ENCODE measurements at places on chromosomes 1 and 21.

GRCh38 chr1:203072002-203072602 is 13.7 kb downstream of the MYOG start:
- no peak for DNase-seq

- no peak for DNase-seq
These were observed 130.4 kb downstream of the ATP1B1 start for GRCh38 chr1:169236880-169237279.

- DNase-seq: no peak
These were observed 98.3 kb downstream of the FAF1 start for GRCh38 chr1:50861772-50862171.

DNA sequence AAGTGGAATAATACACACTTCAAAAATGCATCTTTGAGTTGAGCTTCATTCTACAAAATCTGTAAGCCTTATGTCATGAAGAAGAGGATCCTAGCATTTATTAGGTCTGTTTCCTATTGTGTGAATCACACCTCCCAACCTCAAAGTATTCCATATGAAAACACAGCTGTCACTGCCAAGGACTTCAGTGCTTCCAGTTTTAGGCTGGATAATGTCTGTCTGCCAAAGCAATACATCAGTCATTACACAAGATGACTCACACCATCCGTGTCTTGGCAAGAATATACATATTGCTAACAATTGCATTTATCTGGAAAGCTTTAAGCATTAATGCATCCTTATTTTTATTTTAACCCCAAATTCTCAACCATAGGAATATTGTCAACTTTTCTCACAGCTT is 125.7 kb upstream of the TMPRSS15 start:
- DNase-seq: no peak

DNA sequence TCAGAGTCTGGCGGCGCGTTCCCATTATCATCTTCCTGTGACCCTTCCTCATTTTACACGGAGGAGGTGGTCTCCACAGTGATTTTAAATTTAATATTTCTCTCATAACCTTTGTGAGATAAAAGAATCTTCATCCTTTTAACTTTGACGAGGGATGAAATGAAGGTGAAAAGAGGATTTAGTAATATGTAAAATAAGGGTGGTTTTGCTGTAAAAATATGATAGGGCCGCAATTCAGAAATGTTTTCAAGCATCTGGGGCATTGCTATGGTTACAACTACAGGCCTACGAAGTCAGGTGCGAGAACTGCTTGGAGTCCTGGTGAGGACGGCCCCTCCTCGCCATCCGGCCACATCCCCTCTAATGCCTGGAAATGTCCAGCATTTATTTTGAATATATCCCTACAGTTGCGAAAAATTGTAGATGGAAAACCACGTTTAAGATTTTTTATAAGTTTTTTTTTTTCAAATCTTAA is 422 bp upstream of the RSBN1 start:
- DNase-seq: no peak

- DNase-seq: no peak
These were observed 1.7 kb downstream of the EXOC8 start for GRCh38 chr1:231335663-231336602.

- no peak for DNase-seq
These were observed 276.9 kb upstream of the ZRANB2 start for GRCh38 chr1:71357708-71358107.

GRCh38 chr1:115289940-115290339 is 48.1 kb downstream of the NGF start:
- no peak for DNase-seq

DNA sequence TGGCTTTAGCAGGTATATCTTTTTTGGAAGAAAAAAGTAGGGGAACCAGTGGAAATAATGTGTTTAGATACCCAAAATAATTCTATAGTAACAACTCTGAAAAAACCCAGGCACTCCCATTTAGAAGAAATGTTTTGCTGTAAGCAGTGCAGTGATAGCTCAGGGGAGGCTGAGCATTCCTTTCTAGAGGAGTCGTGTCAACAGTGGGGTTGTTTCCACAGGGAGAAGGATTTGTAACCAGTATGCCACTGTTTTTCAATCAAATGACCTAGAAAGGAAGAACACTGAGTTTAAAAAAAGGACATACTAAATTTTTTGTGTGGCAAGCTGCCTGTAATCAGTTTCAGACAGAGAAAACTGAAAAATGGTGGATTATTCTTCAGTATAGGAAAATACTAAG is 2.4 kb downstream of the PGD start:
- no peak for DNase-seq

DNA sequence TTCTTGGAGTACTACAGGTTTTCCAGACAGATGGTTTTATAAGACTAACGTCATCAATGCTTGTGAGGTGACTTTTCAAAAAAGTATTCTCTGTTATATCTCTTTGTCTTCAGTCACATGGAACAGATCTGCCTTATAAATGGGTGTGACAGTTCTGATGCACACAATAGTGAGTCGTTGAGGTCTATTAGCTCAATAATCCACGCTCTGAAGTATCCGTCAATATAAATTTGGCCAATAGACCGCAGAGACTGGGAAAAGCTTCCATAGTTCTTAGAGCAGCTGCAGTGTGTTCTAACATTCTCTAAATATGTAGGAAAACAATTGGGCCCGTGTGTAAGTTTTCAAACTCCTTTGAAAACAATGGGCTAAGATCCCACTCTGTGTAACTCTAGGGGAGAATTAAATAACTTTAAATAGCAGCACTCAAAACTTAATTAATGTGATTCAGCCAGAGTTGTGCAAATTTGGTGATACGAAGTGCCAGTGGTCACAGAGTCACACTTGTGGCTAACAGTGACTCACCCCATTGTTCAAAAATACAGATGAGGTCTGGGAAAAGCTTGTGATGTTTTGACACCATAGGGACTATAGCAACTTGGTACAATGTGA is 316.0 kb downstream of the LMO4 start:
- no peak for DNase-seq

GRCh38 chr1:192812420-192813209 is 3.8 kb downstream of the RGS2 start:
- no peak for DNase-seq

DNA sequence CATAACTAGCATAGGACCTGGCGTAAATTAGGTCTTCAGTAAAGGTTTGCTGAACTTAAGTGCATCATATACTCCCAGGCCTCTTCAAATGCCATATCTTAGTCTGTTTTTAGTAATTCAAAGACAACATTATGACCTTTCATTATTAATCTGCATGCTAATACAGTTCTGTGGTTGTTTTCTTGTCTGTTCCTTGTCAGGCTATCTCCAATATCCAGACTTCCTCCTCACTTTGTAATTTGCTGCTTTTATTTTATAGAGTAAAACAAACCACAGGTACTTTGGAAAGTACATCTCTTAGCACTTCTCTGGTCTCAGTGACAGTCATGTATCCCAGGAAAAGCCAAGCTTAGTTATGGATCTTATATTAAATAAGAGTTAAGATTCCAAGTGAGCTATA is 65.1 kb upstream of the BMP8A start:
- no peak for DNase-seq

- DNase-seq: no peak
These were observed 2.3 kb upstream of the CLEC20A start for GRCh38 chr1:178498896-178499675.

GRCh38 chr1:93844262-93845045 is 34.6 kb downstream of the DNTTIP2 start:
- peak; percentile 23 for DNase-seq

- no peak for DNase-seq
These were observed 44.3 kb downstream of the LHX9 start for GRCh38 chr1:197961449-197961848.

DNA sequence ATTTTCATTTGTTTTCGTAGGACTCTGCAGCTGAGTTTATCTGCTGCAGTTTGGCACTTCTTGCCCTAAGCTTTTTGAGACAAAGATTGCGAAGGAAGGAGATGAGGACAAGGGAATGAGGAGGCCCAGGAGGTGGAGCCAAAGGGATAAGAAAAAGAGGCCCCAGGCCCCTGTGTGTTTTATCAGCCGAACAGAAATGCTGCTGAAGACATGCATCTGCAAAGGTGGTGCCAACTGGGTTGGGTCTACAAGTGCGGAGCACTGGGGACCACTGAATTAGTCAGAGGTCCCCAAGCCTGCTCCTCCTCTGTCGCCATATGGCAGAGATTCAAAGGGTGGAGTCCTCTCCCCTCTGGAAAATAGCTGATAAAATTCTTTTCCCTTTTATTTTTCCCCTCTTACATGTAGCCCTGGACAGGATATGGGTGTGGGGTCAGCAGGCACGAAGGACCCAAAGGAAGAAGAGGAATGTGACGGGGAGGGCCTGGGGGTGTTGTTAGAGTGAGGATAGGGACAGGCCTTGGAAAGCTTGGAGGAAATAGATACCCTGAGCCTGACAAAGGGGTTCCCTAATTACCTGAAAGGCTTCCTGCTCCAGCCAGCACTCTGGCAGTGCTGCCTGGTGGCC is 2.7 kb downstream of the CD34 start:
- DNase-seq: no peak

- DNase-seq: no peak
These were observed 36.2 kb downstream of the UTP25 start for GRCh38 chr1:209863766-209864485.

DNA sequence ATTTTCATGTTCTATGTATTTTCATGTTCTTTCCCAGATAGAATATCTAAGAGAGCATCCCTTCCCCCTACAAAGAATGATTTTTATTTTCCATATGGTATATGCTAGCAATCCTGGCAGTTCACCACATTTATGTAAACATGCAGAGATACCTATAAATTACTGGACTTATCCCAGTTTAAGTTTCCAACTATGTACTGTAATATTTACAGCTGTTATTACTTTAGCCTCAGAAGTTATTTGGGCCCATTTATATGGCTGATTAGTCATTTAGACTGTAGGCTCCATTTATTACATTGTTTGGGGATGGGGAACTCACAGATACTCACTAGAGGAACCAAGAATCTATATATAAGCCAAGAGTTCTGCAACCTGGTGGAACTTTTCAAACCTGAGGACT is 84.8 kb upstream of the WARS2 start:
- DNase-seq: no peak

DNA sequence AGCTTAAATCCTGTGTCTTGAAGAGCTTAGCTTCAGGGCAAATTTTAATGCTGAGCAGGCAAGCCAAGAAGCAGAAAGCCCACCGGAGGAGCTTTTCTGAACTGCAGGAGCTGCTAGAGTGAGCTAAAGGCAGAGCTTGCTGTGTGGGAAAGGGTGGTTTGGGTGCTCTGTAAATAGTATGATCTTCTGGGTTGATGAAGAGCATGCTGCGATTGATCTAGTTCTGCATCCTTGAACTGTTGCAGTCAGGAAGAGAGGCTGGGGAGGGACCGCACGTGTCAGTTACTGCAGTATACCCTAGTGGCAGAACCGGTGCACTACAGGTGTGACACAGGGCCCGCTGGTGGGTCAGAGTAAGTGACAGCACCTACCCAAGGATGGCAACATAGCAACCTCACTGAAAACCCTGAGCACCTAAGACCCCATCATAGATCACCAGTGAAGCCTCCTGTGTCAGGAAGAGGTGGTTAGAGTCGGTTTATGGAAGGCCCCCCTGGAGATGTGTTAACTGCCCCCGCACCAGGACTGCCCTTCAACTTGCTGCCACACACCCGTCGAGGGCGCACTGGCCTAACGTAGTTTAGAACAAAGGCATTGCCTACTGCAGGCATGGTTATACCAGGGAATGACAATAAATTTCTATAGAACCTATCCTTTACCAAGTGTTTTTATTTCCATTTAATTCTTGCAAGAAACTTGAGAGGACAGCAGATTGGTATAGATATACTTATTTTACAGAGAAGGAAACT is 146.0 kb upstream of the KIAA0040 start:
- DNase-seq: peak; percentile 48

- no peak for DNase-seq
These were observed 108.6 kb upstream of the COP1 start for GRCh38 chr1:176315519-176316220.

- DNase-seq: no peak
These were observed 2.8 kb downstream of the DOP1B start for GRCh38 chr21:36159356-36159921.

DNA sequence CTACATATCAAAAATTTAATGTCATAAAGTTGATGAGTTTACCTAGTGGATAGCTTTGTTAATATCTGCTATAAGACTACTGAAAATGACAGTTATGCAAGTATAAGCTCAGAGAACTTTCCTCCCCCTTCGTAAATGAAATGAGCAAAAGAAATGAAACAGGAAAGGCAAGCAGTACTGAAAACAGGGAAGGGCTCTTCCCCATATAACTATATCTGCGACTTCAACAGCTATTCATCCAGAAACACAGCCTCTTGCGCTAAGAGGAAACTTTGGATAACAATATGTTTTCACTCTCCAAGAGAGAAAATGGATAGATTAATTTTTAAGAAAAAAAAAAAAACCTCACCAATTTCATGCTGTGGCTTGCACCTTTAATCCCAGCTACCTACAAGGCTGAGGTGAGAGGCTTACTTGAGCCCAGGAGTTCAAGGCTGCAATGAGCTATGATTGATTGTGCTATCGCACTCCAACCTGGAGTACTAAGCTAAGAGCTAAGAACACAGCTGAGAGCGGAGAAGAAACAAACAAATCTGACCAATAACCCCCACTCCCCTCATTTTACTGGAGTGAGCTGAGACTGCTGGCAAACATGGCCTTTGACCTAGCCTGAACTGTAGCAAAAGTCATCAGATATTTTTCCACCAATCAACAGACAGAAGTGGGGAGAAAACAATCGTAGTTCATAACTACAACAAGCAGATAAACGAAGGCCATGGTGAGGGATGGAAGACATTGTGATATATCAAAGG is 29.0 kb downstream of the METTL18 start:
- DNase-seq: no peak

- no peak for DNase-seq
These were observed 150.8 kb upstream of the FGGY start for GRCh38 chr1:59146056-59146455.

DNA sequence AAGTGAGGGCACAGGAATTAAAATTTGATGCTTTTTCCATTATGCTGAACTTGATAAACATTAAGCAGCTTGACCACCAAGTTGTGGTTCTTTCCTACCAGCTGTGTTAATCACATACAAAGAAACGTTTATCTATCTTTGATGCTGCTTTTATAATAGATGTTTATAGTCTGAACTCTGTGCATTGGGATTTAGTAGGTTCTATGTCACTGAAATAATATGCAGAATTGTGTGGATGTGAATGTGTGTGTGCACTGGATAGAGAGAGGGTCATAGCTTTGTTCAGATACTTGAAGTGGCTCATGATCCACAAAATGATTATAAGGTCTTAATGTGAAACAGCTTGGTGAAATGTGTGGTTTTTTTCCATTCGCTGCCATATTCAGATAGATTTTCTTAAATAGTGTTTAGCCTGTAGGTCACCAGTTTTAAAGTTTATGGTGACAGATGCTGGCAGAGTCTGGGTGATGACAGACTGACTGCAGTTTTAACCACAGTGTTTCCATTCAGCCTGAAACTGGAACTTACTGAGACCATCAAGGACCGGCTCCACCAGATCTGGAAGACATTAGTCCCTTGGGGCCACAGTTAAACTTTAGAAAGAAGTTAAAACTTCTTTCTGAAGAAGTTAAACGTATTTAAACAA is 10.2 kb downstream of the DDI2 start:
- no peak for DNase-seq

GRCh38 chr21:24367936-24368335 is 1239.3 kb downstream of the MRPL39 start:
- DNase-seq: no peak

Measured in memory B cell (primary cell).